Activated CD4-positive, alpha-beta memory T cell treated with anti-CD3 and anti-CD28 coated beads for 36 hours (primary cell): ENCODE measurements at places on chromosomes 2 and 18. TPM values are rescaled to one million over a fixed set of nuclear protein-coding genes. Genes with fewer than 3 reads are reported as not detected.

GPR75 gene
- total RNA-seq = 0.48 TPM

KCNS3 gene
- total RNA-seq = 0.17 TPM

RGPD3 gene
- 0.24 TPM for total RNA-seq

AGBL5 gene
- total RNA-seq = 14.1 TPM

TGFBRAP1 gene
- total RNA-seq = 16.9 TPM

SKA1 gene
- total RNA-seq = 46.0 TPM

THSD7B gene
- not detected for total RNA-seq

DNA sequence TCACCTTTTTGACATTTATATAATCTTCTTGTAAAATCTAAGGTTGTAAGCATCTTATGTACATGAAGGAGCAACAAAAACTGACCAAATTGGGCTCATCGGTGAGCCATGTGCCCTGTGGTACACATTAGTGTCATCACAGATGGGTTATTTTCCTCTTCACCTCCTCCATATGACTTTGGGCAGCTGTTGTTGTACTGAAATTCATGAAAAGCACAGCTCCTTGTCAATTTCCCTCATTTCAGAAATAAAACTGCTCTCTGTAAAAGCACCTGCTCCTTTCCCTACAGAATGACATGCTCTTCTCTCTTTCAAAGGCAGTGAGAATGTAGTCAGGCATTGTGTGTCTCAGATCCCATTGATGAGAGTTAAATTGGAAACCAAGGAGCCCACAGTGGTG is 42.0 kb downstream of the DTNA start:
- no peak for DNase-seq
- H3K4me3 ChIP-seq = no peak overlapping the region
- H3K27me3 ChIP-seq = peaks cover 5% of the 10 kb centered on the region
- H3K36me3 ChIP-seq = no peaks in the 10 kb centered on the region
- H3K4me1 ChIP-seq = no peaks in the 10 kb centered on the region
- no peak overlapping the region for H3K27ac ChIP-seq

DNA sequence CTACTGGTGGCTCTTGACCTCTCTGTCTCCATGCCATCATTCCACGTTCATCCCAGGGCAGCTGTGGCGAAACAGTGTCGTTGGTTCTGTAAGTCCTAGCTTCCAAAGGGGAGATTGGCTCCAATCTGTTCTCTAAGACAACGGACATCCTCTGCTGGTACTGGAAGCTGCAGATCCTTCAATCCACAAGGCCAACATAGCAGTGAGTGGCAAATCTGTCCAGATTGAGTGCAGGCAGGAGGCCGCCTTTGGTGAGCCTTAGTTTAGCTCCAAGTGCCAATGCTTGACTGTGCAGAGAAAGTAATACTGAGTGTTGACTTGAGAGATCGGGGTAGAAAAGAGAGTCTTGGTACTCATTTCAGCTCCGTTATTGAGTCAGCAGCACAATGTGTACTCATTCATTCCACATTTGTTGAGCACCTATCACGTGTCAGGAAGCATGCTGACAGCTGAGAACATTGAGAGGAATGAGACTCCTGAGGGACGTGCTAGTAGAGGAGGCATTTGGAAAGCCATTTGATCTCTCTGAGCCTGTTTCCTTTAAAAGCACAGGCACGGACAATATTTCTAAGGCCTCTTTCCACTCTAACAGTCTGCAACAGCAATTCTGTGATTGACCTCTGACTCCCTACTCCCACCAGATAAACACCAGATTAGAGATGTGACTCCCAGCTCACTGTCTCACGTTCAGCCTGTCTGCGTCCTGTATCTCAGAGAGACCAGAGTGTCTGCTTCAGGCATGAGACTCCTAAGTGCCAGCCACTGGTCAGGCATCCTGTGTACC is 306.0 kb downstream of the CLIP4 start:
- no peak for DNase-seq
- H3K27me3 ChIP-seq = peaks cover 20% of the 10 kb centered on the region
- H3K27ac ChIP-seq = no peak overlapping the region

DNA sequence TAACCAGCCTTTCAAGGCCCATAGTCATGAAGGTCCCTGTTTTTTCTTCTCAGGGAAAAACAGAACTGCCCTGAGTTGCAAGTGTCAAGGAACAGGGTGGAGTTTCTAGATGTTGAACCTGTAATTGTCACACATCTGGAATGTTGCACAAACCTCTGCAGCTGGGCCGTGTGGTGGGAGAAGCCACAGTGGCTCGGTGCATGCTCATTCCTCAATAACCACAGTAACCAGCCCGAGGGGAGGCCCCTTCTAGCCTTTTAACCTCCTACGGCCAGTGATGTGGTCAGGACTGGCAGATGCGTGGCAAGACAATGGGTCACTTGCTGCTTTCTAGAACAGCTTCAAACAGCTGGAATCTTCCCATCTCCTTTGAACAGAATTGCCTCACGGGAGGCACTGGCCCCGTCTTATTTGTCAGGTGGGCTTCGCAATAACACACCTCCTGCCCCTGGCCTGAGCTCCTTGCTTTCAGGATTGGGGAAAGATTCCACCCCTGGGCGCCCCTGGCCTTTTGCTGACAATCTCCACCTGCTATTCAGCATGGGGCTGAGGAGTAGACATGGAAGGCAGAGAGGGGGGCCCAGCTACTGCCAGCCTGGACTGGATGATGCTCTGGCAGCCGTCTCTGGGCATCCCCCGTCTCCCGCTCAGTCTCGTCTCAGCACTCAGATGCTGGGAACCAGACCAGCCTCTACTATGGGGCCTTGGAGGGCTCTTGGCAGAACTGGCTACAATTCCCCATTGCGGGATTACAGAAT is 102.9 kb downstream of the KLHL29 start:
- H3K36me3 ChIP-seq = no peaks in the 10 kb centered on the region
- DNase-seq = peak; percentile 51
- H3K4me3 ChIP-seq = no peak overlapping the region
- H3K4me1 ChIP-seq = peaks cover 25% of the 10 kb centered on the region
- peaks cover 7% of the 10 kb centered on the region for H3K27me3 ChIP-seq
- H3K27ac ChIP-seq = no peak overlapping the region

- no peak for DNase-seq
- no peaks in the 10 kb centered on the region for H3K27me3 ChIP-seq
- no peak overlapping the region for H3K4me3 ChIP-seq
- H3K4me1 ChIP-seq = no peaks in the 10 kb centered on the region
- no peak overlapping the region for H3K27ac ChIP-seq
- no peaks in the 10 kb centered on the region for H3K36me3 ChIP-seq
Measured at GRCh38 chr18:22115573-22115972, 53.8 kb upstream of the GATA6 start.

DNA sequence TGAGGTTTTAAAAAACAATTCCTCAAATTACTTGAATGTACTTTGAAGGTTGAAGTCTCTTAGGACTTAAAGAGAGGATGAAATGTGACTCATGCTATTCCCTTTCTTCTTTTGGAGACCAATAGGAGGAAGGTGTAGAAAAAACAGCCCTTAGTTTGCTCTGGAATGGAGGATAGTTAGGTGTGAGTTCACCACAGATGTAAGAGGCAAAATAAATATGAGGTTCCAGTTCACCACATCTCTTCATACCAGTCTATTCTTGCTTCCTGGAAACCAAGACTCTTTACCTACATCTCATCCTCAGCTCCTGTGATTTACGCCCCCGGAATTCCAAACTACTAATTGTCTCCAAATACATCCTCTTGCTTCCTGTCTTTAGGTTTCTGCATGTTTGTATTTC is 77.5 kb upstream of the TTC21B start:
- no peaks in the 10 kb centered on the region for H3K36me3 ChIP-seq
- H3K4me1 ChIP-seq = no peaks in the 10 kb centered on the region
- H3K4me3 ChIP-seq = no peak overlapping the region
- H3K27ac ChIP-seq = no peak overlapping the region
- no peak for DNase-seq

DNA sequence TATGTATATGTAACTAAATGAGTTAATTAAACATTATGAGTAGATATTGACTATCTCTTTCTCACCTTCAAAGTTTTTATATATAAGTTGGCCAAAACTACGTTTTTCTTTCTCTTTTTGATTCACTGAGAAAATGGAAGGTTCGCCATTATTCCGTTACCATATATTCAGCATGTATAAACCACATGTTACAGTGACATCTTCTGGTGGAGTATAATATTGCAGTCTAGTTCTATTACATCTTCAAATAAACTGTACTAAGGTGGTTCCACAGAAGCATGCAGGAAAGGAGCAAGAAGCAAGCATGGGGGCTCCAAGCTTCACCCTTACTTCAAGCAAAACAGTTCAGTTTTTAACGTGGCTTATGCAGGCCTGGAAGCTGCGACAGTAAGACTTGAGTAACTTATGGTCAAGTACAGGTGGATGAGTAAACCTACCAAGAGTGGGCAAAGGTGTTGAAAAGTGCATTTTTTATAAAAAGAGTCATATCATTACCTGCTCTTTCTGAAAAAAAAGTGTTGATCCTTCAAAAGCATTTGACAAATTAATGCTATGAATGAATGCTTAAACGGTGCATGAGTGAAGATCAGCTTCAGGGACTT is 129.8 kb upstream of the RAB6C start:
- no peaks in the 10 kb centered on the region for H3K36me3 ChIP-seq
- H3K27ac ChIP-seq = no peak overlapping the region

GRCh38 chr2:187102381-187102780 is 253.4 kb upstream of the ZSWIM2 start:
- no peaks in the 10 kb centered on the region for H3K36me3 ChIP-seq
- H3K27me3 ChIP-seq = no peaks in the 10 kb centered on the region
- no peak overlapping the region for H3K27ac ChIP-seq
- no peaks in the 10 kb centered on the region for H3K4me1 ChIP-seq

DNA sequence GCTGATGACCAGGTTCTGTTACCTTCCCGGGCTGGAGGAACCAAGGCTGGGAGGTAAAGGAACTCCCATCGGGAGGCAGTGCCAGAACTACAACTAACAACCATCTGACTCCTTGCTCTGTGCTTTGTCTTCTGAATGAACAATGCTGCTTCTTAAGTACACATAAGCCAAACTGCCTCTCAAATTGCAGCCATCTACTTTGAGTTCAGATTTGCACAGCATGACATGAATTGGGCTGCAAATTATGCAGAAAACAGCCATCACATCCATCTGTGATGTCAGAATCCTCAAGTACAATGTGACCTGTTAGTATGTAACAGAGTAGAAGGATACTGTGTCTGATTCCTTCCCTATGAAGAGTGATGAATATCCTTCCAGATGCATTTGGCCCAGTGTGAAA is 290.6 kb downstream of the ZNF521 start:
- no peak overlapping the region for H3K4me3 ChIP-seq
- H3K27ac ChIP-seq = no peak overlapping the region
- no peaks in the 10 kb centered on the region for H3K36me3 ChIP-seq
- no peaks in the 10 kb centered on the region for H3K27me3 ChIP-seq

- no peaks in the 10 kb centered on the region for H3K27me3 ChIP-seq
- no peaks in the 10 kb centered on the region for H3K36me3 ChIP-seq
- H3K27ac ChIP-seq = no peak overlapping the region
Measured at GRCh38 chr18:22466608-22467395, 49.1 kb upstream of the CTAGE1 start.

DNA sequence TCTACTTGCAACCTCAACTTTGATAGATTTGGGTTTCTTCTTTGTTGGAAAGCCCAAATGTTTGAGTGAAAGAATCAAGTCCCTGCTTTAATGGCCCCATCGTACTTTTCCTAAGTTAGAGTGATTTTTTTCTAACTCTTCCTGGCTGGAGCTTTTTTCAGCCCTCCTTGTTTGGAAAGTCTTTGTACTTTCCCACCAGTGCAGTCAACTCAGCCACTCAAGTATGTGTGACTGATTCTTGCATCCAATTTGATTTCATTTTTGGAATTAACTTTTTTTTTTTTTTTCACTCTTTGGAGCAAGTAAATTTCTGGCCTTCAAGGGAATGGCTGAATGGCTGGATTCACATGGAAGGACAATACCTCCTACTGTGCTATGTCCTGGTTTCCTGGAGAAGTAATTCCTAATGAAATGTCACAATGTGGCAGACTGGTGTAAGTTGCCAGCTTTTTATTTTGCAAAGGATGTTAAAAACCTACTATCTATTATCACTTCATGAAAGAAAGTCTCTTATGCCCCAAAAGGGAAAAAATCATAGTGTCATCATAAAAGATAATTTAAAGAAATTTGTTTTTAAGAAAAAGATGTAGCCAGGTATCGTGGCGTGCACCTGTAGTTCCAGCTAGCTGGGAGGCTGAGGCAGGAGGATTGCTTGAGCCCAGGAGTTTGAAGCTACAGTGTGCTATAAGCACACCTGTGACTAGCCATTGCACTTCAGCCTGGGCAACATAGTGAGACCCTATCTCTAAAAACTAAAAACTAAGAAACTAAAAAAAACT is 76.0 kb upstream of the ZFP36L2 start:
- no peak for DNase-seq
- no peak overlapping the region for H3K4me3 ChIP-seq
- no peaks in the 10 kb centered on the region for H3K27me3 ChIP-seq
- peaks cover 9% of the 10 kb centered on the region for H3K4me1 ChIP-seq
- no peak overlapping the region for H3K27ac ChIP-seq

DNA sequence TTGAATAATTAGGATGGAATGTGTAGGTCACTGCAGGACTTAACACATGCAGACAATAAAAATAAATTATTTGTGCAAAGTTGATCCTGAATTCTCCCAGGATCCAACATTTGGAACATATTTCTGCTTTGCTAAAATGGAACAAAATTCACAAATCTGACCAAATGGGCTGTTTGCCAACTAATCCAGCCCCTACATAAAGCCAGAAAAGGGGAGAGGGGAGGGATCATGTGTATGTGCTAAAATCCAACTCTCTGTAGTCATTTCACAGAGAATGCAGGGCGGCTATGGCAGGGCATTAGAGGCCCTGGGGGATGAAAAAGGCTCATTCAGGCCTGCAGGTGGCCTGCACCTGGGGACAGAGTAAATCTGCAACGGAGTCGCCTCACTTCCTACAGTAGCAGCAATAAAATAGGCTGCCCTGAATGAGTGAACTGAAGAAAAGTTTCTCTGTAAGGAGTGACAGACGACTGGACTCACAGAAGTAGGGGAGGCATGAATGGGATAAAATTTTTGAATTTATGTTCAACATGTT is 4.0 kb upstream of the ZFP36L2 start:
- no peak overlapping the region for H3K27ac ChIP-seq
- peaks cover 20% of the 10 kb centered on the region for H3K36me3 ChIP-seq
- peaks cover 23% of the 10 kb centered on the region for H3K4me1 ChIP-seq
- DNase-seq = no peak
- H3K4me3 ChIP-seq = no peak overlapping the region
- H3K27me3 ChIP-seq = no peaks in the 10 kb centered on the region

DNA sequence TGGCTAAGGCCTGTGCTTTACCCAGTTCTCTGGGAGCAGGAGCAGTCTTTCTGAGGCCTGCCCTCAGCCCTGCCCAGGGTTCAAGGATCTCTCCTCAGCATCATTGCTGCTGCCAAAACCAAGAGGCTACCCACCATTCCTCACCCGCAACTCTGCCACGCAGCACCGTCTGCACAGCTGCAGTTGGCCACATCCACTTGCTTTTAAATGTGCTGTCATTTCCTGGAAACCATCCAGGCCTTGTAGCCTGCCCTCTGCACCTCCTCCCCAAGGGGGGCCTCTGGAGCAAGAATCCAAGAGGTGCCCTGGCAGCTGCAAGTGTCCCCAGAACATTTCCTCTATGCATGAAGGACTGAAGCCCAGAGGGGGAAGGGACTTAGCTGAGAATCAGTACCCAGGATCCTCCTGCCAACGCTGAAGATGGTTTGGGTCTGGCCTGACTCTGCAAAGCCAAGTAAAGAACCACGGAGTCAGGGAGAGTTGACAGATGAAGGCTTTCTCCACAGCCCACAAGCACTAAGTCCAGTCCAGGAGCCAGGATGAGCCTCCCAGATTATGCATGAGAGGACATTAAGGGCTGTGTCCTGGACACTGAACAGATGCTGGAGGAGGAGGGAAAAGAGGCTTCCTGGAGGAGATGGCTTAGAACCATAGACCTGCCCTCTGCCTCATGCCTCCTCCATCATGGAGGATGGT is 14.9 kb downstream of the EMX1 start:
- H3K4me1 ChIP-seq = no peaks in the 10 kb centered on the region
- no peak overlapping the region for H3K4me3 ChIP-seq
- no peak overlapping the region for H3K27ac ChIP-seq
- H3K36me3 ChIP-seq = no peaks in the 10 kb centered on the region
